ENCODE measurements at places on chromosomes 6 and 20.

- no peak for DNase-seq
Observed at GRCh38 chr6:124995645-124996325, 33.5 kb downstream of the RNF217 start.

DNA sequence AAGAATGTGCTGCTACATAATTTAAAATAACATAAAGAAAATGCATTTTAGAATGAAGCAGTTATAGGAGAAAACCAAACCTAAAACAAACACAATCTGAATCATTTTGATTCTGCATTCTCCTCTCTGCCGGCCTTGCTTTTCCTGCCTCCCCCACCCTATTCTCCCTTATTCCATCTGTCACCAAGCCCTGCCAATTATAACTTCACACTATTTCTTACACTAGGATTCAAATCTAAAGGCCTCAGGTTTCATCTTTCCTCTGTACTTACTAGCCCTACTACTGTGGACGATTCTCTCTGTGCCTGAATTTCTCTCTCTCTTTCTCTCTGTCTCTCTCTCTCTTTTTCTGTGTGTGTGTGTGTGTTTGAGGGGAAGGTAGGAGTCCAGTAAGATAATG is 18.7 kb upstream of the PRIM2 start:
- DNase-seq: no peak

GRCh38 chr6:5401845-5402738 is 140.8 kb downstream of the FARS2 start:
- DNase-seq: no peak

DNA sequence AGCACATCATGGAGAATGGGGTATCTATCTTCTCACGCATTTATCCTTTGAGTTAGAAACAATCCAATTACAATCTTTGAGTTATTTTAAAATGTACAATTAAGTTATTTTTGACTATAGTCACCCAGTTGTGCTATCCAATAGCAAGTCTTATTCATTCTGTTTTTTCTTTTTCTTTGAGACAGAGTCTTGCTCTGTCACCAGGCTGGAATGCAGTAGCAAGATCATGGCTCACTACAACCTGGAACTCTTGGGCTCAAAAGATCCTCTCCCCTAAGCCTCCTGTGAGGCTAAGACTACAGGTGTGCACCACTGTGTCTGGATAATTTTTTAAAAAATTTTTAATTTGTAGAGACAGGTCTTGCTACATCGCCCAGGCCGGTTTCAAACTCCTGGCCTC is 201.5 kb upstream of the ZNF217 start:
- DNase-seq: no peak

- no peak for DNase-seq
Observed at GRCh38 chr20:58697201-58697866, 4.7 kb downstream of the NPEPL1 start.

- DNase-seq: no peak
Observed at GRCh38 chr6:47248446-47248845, 61.3 kb downstream of the TNFRSF21 start.

DNA sequence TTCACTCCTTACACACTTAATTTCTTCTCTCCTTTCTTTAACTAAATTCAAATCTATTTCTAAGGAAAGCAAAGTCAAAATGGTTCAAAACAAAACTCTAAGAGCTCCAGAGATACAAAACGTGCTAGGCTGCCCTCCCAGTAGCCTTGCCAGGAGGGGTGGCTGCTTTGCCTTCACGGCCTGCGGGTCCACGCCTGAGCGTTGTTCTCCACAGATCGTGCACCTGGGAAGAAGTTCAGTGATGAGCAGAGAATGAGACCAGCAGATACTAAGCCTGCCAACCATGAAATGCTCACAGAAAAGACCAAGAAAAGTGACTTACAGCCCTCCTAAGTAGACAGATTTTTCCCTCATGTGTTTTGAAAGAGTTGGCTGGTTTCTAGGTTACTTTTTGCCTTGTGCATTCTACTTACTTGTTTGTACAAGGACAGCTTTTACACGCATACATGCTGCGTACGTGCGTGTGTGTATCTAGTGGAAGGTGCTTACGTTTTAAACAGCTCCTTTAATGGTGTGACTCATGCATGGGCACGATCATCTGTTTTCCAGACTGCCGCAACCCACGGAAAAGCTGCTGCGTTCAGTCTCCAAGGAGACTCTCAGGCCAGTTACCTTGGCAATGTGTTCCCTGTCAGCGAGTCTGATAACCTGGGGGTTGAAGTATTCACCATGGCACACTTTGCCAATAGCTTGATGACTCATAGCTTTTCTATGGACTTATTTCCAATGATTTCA is 32.4 kb upstream of the PBOV1 start:
- no peak for DNase-seq

GRCh38 chr6:15369838-15370237 is 124.0 kb downstream of the JARID2 start:
- no peak for DNase-seq

DNA sequence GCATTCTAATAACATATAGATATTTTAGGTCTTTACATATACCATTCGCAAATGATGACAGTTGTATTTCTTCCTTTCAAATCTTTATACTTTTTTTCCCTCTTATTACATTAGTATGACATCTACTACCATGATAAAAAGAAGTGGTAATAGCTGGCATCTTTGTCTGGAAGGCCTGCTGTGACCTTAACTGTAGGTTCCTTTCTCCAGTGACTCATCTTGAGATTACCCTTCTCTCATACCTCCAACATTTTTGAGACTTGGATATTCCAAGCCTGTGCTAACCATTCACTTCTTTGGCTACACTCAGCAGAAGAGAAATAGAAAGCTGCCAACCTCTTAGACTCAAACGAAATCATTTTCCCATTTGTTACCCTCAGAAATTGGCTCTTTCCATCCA is 30.3 kb downstream of the ZKSCAN8 start:
- no peak for DNase-seq

GRCh38 chr6:158764183-158764849 is 54.9 kb downstream of the EZR start:
- DNase-seq: no peak

DNA sequence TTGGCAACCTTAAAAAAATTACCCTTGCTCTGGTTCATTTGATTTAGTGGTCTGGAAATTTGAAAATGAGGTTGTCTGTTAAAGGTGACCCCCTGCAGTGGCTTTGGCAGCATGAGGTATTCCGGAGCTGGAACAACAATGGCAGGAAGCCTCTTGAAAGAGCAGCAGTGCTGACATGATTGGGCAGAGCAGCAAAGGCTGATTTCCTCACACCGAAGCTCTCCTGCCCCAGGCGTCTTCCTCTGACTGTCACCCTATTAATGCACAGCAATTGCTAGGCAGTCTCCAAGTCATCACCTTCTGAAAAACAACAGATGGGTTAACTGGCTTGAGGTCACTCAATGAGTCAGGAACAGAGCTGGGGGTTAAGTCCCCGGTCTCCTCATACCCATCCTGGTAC is 241.8 kb upstream of the MMS22L start:
- no peak for DNase-seq

DNA sequence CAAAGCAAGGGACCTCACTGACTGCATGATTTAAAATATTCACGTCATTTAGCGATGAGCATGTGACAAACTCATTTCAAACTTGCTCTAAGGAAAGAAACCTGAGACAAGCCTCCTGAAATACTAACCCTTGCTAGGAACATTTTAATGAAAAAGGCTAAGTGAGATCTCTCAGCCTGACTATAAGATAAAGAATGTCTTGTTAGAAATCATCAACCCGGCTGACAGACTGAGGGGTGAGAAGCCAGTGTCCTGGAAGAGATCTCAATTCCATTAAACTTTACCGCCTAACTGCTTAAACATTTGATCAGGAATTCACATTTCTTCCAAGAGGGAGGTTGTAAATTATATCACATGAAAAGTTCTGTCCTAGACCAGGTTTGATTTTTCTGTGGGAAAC is 274.8 kb upstream of the EXOC2 start:
- no peak for DNase-seq

DNA sequence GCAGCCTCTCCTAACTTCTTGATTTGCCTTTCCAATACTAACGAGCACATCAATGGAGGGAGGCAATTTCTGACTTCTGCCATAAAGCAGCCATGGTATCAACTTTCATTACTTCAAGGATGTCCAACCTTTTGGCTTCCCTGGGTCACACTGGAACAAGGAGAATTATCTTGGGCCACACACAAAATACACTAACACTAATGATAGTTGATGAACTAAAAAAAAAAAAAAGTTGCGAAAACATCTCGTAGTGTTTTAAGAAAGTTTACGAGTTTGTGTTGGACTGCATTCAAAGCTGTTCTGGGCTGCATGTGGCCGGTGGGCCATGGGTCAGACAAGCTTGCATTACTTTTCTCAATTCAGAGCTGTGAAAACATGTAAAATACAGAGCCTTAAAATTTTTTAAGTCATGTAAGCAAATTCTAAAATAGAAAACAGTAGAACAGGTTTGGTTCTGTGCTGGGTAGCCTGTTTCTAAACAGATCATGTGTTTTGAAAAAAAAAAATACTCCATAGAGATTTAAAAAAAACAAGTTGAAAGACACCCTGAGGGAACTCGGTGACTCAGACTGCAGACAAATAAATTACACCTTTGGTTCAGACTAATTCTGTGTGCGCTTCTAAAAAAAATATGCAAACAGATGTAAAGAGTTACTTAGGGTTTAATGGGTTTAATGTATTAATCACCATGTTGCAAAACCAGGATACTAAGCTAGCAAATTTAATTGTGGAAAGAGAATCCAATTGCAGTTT is 43.6 kb upstream of the SLC22A23 start:
- no peak for DNase-seq

GRCh38 chr6:105994118-105994590 is 92.0 kb upstream of the PRDM1 start:
- peak; percentile 62 for DNase-seq

- DNase-seq: no peak
Observed at GRCh38 chr6:14889611-14890593, 356.0 kb upstream of the JARID2 start.

- no peak for DNase-seq
Observed at GRCh38 chr20:1890469-1891262, 4.5 kb upstream of the SIRPA start.

DNA sequence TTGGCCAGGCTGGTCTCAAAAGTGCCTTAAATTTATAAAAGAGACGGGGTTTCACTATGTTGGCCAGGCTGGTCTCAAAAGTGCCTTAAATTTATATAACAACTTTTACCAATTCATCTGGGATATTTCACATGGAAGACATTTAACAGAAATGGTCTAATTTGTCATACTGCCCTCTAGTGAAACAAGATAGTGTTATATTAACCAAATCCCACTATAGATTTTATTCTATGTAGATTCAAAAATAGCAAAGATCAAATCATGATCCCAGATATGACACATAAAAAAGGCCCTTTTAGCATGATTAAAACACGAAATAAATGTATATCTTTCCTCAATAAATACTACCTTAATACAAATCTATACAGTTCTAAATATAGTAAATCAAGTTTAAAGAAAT is 102.8 kb upstream of the TFAP2D start:
- DNase-seq: no peak

- DNase-seq: no peak
Observed at GRCh38 chr6:158715330-158716311, 65.8 kb downstream of the SYTL3 start.

GRCh38 chr6:24900917-24901697 is 34.7 kb downstream of the RIPOR2 start:
- no peak for DNase-seq

- DNase-seq: peak; percentile 36
Observed at GRCh38 chr6:28922004-28922820, 1.6 kb downstream of the TRIM27 start.

All from hepatic stellate cell (primary cell).